ENCODE measurements at places on chromosomes 5 and 9.

- DNase-seq, result no peak
Measured at GRCh38 chr5:19920761-19921160, 67.2 kb downstream of the CDH18 start.

DNA sequence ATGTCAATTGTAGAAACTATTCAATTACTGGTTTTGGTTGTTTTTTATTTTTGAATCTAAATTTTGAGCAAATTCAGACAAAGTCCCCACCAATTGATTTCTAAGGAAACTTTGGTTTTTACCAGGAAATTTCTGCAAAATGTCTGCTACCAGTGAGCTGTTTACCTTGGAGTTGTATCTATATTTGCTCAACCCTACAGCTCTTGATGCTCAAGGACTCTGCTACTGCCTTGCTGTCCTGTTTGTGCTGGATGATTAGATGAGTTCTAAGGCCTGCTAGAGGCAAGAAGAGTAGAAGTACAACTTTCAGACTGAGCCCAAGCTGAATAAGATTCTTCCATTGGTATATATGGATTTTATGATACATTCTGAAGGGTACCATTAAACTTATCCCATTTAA, 42.6 kb upstream of the KIF2A start:
- DNase-seq, result no peak

GRCh38 chr9:24479361-24480059, 66.2 kb downstream of the IZUMO3 start:
- DNase-seq, result no peak

- no peak for DNase-seq
Measured at GRCh38 chr5:65742565-65743231, 20.7 kb downstream of the NLN start.

DNA sequence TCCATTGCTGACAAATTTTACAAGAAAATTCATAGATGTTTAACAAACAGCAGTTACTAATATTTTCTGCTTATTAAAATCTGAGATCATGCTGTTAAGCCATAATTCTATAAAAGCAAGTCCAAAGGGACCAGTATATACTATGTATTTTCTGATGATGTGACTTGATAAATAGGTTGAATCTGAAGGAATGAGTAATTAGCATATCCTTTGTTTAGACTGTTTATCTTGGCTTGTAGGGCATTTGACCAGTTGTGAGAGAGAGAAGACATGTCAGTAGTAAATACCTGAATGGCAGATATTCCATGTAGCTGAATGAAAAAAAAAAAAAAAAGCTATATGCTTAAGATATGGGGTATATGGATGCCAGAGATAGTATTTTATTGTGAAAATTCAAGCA, 14.6 kb downstream of the CPEB4 start:
- DNase-seq, result no peak

GRCh38 chr9:4371108-4371507, 71.2 kb upstream of the GLIS3 start:
- DNase-seq, result no peak

- no peak for DNase-seq
Measured at GRCh38 chr9:116287721-116288120, 134.1 kb downstream of the PAPPA start.

DNA sequence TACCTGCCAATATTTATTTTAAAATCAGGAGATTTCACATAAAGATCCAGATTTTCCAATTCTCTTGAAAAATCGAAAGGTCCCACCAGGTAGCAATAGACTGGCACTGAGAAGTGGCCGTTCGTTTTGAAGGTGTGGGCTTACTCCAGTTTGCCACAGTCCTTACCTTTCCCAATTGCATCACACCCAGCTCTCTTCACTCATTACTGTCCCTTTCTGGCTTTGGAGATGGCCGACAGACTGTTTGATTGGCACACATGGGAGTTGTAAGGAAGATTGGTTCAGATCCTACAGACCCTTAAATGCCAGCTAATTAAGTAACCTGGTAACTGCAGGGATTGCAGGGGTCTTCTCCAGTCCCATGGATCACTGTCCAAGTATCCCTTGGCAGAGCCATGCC, 68.7 kb upstream of the LARP1 start:
- no peak for DNase-seq

DNA sequence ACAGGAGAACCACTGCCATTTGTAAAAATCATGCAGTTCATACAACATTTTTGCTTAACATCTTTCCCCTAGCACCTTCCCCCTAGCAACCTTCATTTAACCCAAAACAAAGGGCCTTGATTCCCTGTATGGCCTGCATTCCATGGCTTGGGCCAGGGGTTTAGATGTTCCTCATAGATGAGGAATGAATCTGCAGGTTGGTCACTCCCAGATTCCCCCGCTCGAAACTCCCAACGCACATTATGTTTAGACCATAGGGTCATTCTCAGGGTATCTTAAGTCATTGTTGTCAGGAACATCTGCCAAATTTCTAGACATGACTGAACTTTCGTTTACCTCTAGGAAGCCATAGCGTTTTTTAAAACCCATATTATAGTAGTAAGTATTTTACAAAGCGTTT, 282.2 kb upstream of the VLDLR start:
- no peak for DNase-seq

DNA sequence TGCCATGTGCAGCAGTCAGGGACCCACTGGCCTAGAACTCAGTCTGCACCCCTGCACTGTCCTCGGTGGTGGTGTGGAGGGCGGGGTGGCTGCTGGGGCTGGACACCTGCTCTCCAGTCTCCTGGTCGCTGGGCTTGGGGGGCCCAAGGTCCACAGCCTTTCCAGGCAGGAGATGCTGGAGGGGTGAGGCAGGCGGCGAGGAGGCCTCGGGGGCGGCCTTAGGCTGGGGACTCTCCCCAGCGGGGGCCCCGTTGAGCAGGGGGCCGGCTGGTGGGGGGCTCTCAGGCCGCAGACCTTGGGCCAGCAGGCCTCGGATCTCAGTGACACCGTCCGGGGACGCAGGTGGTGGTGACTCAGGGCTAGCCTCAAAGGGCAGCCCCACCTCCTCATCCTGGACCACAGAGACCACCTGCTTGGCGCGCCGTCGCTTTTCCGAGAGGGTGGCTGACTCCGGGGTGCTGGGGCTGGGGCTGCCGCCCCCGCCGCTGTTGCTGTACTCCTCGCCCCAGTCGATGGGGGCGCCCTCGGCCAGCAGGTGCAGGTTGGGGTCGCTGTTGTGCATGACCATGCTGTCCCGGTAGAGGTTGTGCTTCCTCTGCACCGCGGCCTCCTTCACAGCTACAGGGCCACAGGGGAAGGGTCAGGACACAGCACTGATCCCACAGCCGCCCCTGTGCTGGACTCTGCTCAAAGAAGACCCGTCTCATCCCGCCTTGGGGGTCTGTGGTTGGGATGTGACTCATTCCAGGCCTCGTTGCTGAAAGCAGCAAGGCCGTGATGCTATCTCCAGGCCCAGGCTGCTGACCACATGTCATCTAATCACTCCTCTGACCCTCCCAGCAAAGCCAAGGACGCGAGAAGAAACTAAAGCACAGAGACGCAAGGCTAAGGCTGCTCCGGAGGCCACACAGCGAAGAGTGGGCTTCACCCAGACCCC, 55.8 kb downstream of the LRSAM1 start:
- peak; percentile 64 for DNase-seq

- DNase-seq, result no peak
Measured at GRCh38 chr9:85040146-85040545, 370.6 kb downstream of the NTRK2 start.

DNA sequence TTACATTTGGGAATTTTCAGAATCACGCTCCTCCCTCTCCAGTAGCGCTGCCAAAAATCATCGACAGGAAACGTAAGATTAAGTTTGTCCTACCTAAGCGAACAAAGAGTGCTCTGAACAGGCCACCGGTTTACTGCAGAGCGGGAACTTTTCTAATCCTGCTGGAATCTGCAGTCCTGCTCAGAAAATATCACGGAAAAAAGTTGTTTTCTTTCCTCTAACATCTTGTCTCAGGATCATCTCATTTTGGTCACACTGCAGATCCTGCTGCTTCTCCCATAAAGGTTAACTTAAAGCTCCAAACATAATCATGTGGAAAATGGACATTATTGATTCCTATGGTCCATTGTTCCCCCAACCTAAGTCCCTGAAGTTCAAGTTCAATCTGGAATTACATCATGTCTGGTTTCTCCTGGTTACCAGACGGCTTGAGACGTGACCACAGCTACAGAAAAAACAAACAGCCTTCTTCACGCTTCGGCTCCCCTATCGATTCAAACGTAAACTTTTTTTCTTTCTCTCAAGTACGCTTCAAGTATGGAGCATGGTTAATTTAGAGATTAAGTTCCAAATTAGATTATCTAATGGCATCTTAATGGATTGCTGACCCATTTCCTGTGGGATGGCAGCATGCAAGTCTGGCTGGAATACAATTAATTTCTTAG, 217.6 kb downstream of the NFIB start:
- DNase-seq, result no peak

DNA sequence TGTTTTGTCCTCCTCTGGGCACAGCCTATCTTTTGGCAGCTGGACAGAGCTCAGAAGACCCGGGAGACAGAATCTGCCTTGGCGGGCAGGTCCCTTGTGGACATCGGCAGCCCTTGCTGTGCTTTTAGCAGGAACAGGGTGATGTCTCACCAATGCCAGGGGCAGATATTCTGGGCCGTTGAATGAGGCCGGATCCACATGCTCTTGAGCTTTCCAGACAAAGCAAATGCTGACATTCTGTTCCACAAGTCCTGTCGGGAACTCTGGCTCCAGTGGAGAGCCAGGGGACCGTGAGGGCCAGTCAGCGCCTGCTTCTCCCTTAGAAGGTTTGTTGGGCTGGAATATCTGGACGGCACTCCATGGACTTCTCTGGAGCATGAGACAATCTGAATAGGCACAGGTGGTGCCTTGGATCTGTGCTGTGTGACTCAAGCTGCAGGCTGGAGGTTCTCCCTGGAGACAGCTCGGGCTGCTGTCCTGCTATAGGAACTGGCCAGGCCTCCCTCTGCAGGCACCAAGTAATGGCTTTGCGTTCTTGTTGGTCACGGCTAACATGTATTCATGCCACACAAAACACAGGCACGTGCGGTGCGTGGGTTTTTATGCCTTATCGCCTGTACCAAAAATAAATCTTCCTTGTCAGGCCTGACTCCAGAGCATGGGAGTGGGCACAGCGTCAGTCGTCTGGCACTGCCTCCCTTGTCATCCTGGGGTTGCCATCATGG, 80.3 kb downstream of the GADD45G start:
- peak; percentile 82 for DNase-seq

DNA sequence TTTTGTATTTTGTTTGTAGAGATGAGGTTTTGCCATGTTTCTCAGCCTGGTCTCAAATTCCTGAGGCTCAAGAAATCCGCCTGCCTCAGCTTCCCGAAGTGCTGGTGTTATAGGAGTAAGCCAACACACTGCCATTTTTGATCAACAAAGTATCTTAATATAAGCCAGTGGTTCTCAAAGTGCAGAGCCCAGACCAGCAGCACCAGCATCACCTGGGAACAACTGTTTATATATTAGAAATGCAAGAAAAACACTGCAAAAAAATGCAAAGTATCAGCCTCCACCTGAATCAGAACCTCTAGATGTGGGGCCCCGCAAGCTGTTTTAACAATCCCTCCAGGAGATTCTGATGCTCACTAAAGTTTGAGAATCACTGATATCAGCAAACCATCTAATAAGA, 6.2 kb downstream of the IL17B start:
- no peak for DNase-seq

GRCh38 chr9:4116071-4116581, 183.7 kb downstream of the GLIS3 start:
- DNase-seq, result no peak

DNA sequence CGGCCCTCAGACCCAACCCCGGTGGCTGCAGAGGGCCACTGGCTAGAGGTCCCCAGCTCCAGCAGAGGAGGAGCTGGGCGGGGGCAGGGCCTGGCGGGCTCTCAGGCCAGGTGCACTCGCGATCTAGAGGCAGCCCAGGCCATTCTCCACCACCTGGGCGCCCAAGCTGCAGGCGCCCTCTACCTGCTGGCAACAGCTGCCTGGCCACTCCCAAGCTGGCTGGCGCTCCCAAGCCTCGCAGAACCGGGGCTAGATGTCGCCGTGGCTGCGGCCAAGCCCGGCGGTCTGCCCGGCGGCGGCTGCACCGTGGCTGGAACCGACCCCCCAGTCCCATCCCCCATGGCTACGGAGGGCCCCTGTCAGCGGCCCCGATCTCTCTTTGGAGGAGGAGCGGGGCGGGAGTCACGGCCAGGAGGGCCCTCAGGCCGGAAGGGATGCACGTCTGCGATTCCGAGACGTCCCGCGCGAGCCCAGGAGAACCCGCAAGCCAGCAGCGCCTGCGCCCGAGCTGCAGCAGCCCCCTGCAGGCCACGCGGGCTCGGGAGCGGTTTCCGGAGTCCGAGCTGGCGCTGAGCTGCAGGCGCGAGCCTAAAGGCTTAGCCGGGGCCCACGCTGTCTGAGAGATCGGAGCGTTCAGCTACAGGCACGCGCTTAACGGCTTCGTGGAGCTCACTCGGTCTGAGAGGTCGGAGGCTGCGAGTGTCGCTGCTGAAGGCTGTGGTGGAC, 44.3 kb upstream of the BICD2 start:
- DNase-seq, result peak; percentile 81

- no peak for DNase-seq
Measured at GRCh38 chr5:146797658-146798057, 80.9 kb downstream of the PPP2R2B start.

DNA sequence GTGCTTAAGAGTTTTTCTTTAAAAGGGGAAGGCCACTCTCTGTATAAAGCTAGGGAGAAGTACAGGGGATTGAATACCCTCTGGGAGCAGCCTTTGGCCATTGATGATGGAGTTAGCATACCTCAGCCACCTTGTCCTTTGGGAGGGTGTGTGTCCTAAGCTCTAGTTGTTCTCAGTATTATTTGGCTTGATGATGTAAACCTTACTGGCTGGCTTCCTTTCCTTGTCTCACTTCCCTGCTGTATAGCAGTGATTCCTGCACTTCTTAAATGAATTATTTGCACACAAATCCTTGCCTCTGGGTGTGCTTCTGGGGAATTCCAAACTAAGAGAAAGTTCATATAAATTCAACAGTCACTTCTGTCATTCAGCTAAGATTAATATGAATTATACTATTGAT, 234.9 kb upstream of the RIOK2 start:
- no peak for DNase-seq

- DNase-seq, result no peak
Measured at GRCh38 chr9:88574953-88575352, 40.0 kb downstream of the NXNL2 start.

- DNase-seq, result no peak
Measured at GRCh38 chr9:77604316-77604715, 43.8 kb downstream of the GNA14 start.

DNA sequence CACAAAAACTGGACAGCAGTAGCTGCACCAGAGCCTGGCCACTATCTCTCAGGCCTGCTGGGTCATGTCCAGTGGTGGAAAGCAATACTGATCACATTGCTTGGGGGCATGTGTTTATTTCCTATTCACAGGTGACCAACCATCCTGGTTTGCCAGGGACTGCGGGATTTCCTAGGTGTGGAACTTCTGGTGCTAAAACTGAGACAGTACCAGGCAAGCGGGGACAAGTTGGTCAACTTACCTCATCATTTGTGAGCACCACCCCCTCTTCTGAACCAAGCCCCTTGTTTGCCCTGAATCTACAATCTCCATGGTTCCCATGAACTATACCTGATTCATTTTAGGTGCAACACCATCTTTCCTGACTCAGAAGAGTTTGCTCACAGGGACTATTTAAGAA, 81.3 kb downstream of the TNC start:
- no peak for DNase-seq

Measured in Right ventricle myocardium inferior (tissue), 1 donor.